Lung (tissue), 17 donors: ENCODE measurements at places on chromosomes 13 and 19. TPM values are rescaled to one million over a fixed set of nuclear protein-coding genes. Genes with fewer than 3 reads are reported as not detected.

Gene C3
- total RNA-seq, result 1,612 TPM

DNA sequence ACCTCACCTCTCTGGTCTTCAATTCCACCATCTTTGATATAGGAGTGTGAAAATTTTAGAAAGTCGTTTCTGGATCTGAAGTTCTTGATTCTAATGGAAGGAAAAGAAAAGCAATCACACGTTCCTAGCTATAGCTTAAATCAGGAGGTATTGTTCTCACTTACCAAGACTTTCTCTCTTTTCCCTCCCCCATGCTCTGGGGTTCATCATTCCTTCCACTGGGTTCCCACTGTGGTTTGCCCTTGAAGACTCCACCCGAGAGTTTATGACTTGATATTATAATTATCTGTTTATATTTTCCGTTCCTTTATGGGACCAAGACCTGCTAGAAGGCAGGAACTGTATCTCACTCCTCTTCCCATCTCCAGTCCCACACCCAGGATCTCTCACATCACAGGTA is 76.6 kb downstream of the AKAP11 start:
- no peaks in the 10 kb centered on the region for H3K27me3 ChIP-seq
- no peak overlapping the region for H3K4me3 ChIP-seq
- no peak overlapping the region for H3K27ac ChIP-seq
- H3K4me1 ChIP-seq, result peaks cover 1% of the 10 kb centered on the region
- DNase-seq, result no peak
- H3K36me3 ChIP-seq, result no peaks in the 10 kb centered on the region

GRCh38 chr19:4267101-4267900 is 11.8 kb upstream of the SHD start:
- H3K4me3 ChIP-seq, result no peak overlapping the region
- no peak overlapping the region for H3K27ac ChIP-seq
- H3K36me3 ChIP-seq, result no peaks in the 10 kb centered on the region
- no peaks in the 10 kb centered on the region for H3K27me3 ChIP-seq

GRCh38 chr13:106649495-106649894 is 81.6 kb upstream of the ARGLU1 start:
- no peak overlapping the region for H3K27ac ChIP-seq
- DNase-seq, result no peak
- peaks cover 20% of the 10 kb centered on the region for H3K4me1 ChIP-seq
